ENCODE measurements at places on chromosomes 1 and 21.

DNA sequence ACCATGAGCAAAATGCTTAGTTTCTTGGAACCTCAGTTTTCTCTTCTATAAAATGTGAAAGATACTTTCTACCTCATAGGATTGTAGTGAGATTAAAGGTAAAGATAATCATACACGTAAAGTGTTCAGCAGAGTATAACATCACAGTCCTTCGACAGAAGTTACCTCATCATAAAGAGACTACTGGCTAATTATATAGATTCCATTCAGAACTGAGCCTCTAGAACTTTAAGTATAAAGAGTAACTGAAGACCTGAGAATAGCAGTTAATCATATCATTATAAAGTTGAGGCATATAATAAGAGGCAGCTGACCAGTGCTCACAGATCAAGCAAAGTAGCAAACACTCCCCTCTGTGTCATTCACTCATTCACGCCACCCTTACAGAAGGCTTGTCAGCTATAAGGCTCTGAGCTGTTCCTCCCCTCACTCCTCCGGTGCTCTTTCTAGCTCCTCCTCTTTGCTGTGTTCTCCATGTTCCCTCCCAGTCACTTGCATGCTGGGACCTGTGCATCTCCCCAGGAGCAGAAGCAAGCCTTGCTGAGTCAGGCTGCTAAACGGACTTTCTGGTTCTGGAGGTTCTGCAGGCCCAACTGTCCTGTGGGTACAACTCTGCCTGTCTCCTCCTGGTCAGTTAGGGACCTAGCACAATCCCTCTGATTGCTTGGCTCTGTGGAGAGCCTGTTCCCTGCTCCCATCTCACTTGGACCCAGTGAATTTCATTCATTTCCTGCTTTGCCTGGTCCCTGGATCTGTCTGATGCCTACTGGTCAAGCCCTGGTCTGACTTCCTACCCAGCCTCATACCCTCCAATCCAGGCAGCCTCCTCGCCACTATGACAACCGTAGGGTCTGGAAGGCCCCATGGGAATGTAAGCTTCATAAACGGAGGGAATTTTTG, 28.3 kb upstream of the LY9 start:
- peak; percentile 80 for DNase-seq

DNA sequence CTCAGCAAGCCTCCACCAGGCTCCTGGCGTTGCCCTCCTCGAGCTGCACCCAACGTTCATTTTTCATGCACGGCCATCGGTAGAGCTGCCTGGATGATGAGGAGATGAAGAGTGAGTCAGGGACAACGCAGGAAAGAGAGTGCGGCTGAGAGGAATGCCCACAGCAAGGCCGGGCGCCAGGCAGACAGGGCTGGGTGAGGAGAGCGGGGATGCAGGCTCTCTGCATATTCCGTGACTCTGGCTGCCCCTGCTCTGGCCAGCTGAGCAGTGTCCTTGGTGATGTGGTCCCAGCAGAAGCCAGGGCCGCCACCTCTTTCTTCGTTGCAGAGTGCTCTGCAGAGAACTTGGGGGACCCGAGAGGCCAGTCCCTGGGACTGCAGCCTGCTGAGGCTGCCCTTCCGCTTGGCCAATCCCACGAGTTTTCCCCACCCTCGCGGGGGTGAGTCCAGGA, 10.8 kb downstream of the UMODL1 start:
- no peak for DNase-seq

- DNase-seq, result no peak
Measured at GRCh38 chr1:46523496-46524353, 27.7 kb downstream of the KNCN start.

DNA sequence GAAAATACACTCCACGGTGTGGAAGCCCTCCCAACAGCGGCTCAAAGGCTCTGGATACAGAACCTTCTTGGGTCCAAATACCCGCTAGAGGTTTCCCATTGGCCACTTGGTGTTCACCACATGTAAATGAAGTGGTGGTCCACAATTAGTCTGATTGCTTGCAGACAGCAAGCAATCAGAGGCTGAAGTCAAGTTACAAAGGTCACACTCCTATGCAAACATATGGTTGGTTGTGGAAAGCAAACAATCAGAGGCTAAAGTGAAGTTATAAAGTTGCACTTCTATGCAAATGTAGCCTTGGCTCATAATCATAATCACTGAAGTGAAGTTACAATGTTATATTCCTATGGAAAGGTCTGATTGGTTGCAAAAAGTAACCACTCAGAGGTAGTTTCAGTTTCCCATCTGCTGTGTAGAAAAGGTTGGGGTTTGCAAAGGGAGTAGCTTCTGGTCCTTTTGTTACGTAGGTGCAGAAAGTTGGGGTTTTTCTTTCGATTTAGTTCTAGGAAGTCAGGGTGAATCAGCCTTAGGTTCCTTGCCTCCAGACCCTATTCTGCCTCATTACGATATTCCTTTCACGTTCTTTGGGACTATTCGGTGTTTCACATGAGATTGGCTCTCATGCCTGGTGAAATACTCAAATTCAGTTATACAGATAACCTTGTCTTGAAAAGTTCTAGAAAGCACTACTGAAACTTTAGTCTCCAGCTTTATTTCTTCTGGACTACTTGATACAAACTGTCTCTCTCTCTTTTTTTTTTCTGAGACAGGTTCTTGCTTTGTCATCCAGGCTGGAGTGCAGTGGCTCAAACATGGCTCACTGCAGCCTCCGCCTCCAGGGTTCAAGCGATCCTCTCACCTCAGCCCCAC, 36.7 kb upstream of the MTF2 start:
- DNase-seq, result peak; percentile 63

DNA sequence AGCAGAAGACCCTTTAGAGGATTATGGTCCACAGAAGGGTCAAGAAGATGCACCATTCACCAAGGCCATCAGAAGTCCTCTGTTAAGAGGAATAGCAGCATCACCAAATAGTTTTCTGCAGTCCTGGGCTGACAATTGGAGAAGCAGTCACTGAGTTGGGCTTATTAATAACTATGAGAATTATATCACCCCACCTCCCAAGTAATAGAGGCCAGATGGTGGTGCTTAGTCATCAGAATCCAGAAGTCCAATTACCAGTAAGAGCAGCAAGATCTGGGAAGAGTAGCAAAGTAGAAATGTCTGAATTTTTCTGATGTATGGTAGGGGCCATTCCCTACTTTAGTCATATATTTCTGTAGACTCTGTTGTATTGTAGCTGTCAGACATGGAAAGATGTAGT, 6.1 kb upstream of the PSMA5 start:
- DNase-seq, result no peak

DNA sequence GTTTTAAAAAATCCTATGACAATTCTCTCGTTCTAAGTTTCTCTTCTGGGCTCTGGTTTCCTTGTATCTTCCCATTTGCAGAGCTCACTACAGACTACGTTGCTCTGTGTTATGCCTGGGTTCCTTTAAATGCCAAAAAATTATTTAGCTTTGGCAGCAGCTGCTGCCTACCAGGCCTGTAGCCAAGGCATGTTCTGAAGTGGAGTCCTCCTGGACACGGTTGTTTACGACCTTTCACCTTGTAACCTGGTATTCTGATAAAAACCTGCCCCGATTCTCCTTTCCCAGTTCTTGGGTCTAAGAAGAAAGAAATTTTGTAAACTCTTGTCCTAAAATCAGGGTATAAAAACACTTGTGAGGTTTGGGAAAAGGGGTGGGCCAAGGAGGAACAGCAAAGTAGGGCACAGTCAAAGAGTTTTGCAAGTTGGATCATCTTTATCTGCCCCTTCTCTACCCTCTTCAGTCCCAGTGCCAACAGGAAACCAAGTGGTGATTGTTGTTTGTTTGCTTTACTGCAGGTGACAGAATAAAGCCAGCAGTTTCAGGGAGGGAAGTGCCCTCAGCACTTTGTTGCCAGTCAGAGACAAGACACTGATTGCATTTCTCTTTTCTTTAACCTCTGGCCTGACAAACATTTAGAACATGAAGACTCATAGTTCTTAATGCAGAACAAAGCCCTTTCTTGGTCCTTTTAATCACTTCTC, 3.1 kb upstream of the TXNIP start:
- peak; percentile 41 for DNase-seq

Data from suppressor macrophage treated with lipopolysaccharide for 4 hours (primary cell).